Effector memory CD8-positive, alpha-beta T cell (primary cell): ENCODE measurements at places on chromosomes 12 and 14.

DNA sequence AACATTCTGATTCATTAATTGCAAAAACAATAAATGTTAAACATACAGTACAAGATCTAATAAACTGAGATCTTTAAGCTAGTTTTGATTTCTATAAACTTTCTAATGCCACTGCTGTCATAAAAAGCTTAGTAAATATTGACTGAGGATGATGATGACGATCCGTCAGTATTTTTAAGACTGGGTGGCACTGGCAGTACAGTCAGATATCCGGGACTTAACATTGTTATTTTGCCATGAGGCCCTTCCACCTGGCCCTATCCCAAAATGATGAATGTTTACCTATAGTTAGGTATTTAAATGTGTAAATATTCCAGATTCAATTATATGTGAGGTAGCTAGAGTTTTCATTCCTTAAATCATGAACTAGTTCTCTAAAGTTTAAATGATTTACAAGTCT is 158.5 kb downstream of the FOXA1 start:
- DNase-seq = no peak

- no peak for DNase-seq
These were observed 139.1 kb downstream of the RERGL start for GRCh38 chr12:17950898-17951297.

DNA sequence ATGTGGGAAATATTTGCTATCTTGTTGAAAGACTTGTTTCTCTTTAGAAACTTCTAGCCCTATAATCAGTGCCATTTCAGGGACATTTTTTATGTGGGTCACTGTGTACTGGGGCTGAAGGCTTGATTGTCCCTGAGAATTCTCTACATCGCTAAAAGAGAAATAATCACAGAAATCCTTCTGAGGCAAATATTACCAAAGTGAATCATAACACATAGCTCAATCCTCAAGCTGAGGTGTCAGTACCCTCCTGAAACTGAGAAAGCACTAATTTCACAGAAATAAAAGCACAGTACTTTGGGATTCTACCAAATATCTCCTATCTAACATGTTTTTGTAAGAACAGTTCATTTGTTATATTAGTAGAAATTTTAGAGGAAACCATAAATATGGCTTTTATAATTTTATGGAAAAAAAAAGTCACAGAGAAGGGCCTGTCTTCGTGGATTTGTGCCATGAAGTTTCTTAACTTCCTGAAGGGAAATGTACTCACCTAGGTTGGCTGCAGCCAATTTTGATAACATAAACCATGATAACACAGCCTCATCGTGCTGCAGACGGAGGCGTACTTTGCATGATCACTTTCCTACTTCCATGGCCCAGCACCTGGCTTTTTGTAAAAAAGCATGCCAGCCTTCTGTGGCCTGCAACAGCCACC is 163.7 kb upstream of the HIF1A start:
- DNase-seq = no peak

DNA sequence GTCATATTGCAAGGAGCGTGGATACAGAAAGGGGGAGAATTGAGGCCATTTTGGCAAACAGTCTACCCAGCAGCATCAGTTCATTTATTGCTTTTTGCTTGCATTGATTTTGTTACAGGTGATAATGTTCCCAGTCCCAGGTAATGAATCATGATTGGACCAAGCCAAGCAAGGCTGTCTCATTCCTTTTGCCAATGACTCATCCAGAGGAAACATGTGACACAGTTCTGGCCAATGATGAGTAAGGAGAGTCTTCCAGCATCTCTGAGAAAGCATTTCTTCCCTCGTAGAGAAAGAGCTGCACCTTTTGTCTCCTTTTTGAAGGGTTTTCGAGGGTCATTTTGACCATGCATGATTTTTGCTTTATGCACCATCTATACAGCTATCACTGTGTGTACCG is 68.2 kb downstream of the SLC15A4 start:
- no peak for DNase-seq

GRCh38 chr12:6213969-6214368 is 13.8 kb downstream of the CD9 start:
- DNase-seq = no peak

DNA sequence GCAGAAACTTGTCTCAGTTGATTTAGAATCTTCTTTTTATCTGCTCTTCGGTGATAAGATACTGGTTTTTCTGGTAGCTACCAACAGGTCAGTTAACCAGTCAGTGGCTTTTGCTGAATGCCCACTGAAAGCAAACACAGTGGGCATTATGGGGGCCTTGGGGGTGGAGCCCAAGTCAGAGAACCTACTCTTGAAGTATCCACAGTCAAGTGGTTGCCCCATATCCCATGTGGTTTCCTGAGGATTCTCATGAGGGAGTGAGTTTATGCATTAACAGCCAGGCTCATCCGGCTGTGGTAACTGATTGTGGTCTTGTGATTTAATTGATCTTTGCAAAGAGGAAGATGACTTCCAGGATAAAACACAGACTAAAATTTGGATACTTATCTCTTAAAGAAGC is 83.7 kb downstream of the ST8SIA1 start:
- DNase-seq = no peak

DNA sequence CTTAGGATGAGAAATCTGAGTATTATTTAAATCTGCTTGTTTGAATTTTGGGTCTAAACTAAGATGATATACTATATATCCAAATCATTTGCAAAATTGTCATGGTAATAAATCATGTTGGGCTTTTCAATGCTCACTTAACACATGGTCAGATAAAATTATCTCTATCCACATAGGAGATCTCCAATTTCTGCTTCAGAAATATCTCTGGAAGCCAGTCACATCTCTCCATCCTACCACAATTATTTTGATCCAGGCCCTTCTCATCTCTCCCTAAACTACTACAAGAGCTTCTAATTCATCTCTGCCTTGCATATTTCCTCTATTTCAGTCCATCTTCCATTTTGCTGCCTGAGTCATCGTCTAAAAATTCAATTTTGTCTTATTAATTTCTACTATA is 3.8 kb downstream of the DCN start:
- DNase-seq = no peak

GRCh38 chr14:105540811-105541210 is 14.4 kb downstream of the TMEM121 start:
- no peak for DNase-seq

GRCh38 chr12:11701433-11701832 is 52.0 kb downstream of the ETV6 start:
- DNase-seq = no peak

DNA sequence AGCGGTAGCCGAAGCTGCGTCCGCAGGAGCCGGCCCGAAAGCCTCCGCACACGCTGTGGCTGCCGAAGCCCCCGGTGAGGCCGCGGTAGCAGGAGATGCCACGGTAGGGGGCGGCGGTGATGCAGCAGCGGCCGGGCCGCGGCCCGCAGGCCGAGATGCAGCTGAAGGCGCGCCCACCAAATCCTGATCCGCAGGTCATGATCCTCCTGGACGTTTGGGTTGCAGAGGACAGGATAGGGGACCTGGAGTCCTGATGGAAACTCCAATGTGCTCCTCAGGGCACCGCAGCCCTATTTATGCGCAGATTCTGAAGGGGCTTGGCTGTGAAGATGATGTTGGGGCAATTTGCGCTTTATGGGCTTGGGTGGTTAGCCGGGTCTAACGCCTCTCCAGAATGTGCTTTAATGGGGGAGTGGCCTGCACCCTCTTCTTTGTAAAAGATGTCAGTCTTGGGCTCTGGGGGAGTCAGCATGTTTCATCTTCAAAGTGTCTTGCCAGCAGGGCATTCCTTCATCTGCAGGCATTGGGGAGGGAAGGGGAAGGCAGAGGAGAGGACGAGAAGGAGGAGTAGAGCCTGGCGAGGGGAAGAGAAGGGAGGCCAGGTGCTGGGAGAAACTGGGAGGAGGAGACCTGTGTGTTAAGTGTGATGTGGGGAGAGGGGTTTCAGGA is at the start of gene KRT81:
Gene KRT81, minus strand, starts transcription at position 268 of the 669 bp plus-strand sequence. Its CDS starts 69 bp downstream, at position 199.
- no peak for DNase-seq

DNA sequence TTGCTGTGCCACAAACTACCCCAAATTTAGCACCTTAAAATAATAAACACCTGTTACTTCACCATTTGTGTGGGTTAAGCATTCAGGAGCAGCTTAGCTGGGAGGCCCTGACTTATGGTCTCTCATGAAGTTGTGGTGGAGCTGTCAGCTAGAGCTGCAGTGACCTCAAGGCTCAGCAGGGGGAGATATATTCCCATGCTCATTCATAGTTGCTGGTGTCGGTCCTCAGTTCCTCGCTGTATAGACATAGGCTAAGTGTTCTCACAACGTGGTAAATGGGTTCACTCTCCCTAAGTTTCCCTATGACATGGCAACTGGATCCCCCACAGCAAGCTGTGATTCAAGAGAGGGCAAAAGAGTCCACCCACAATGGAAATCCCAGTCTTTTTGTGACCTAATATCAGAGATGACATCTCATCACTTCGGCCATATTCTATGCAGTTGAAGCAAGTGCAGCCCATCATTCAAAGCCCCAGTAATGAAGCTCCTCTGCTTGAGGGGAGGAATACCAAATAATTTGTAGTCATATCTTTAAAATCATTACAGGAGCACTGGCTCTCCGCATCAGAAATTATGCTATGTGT is 41.1 kb downstream of the PRB3 start:
- DNase-seq = no peak

DNA sequence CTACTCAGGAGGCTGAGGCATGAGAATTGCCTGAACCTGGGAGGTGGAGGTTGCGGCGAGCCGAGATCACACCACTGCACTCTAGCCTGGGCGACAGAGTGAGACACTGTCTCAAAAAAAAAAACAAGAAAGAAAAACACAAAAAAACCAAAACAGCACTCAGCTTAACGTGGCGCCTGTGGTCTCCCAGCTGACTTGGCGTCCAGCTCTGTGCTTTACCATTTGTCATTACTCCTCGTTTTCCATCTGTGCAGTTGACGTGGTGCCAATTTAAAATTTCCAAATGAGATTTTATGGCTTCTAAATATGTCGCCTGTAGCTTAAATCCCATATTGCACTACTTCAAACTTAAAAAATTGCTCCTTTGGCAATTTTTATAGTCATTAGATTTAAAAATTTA is 2.0 kb downstream of the MGP start:
- no peak for DNase-seq

GRCh38 chr14:53149668-53150316 is 3.3 kb downstream of the DDHD1 start:
- DNase-seq = no peak
